ENCODE measurements at places on chromosomes 11 and 22.

DNA sequence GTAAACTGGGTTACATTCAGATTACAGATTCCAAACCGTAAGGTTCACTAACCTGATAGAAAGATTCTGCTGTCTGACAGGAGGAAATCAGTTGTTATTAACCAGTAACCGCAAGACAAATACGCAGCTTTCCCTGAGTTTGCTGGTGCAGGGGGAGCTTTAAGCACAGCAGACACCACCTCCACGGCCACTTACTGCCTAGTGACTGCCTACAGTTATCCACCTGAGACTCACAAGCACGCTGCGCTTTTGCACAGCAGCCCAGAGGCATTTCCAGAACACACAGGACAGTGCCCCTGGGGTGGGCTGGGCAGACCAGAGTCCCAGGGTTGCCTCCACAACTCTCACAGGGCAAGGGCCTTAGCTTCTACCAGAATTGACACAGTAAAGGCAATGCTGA is 90.9 kb downstream of the CTTN start:
- no peak for DNase-seq

DNA sequence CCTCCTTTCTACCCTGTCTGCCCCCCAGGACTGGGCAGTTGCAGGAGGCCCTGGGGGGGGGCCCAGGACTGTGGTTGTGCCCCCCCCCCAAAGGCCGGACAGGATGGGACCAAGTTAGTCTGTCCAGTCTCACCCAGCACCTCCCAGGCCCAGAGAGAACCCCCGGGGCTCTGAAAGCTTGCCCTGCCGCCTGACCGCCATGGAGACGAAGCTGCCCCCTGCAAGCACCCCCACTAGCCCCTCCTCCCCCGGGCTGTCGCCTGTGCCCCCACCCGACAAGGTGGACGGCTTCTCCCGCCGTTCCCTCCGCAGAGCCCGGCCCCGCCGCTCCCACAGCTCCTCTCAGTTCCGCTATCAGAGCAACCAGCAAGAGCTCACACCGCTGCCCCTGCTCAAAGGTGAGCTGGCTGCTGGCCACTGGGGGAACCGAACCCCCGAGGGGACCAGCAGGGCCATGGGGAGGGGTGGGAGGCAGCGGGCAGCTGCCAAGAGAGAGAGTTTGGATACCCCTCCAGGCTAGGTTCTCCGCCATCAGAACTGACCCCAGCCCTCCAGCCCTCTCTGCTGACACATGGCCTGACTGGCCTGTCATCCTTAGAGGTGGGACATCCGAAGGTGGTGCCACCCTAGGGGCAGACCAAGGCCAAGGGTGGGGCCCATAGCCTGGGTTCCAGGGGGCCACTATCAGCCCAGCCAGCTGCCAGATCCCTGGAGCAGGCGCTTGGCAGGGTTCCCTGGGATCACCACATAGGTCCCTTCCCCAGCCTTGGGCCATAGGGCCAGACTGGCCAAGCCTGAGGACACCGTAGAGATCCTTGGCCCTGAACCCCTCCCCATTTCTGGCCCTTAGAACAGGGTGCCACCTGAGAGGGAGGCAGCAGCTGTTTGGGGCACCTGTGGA is 1.3 kb downstream of the PPP2R5B start:
- no peak for DNase-seq

DNA sequence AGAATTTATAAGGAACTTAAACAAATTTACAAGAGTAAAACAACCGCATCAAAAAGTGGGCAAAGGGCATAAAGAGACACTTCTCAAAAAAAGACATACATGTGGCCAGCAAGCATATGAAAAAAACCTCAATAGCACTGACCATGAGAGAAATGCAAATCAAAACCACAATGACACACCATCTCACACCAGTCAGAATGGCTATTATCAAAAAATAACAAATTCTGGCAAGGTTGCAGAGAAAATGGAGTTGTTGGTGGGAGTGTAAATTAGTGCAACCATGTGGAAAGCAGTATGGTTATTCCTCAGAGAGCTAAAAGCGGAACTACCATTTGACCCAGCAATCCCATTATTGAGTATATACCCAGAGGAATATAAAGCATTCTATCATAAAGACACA is 866.8 kb upstream of the TENM4 start:
- DNase-seq = no peak

GRCh38 chr11:130614591-130614990 is 166.1 kb downstream of the ADAMTS15 start:
- no peak for DNase-seq

DNA sequence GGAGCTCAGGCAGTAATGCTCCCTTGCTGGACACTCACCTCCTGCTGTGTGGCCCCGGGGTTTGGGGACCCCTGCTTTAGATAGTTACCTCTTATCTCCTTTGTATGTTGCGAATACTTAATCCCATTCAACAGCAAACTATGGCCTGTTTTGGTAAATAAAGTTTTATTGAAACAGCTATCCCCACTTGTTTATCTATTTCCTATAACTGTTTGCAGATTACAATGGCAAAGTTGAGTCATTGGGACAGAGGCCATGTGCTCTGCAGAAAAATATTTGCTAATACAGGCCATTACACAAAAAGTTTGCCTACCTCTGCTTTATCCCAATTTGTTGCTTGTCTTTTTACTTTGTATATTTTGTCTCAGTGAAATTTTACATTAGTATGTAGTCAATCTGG is 68.4 kb downstream of the CACNA1I start:
- DNase-seq = no peak
